ENCODE measurements at places on chromosomes 4 and X.

DNA sequence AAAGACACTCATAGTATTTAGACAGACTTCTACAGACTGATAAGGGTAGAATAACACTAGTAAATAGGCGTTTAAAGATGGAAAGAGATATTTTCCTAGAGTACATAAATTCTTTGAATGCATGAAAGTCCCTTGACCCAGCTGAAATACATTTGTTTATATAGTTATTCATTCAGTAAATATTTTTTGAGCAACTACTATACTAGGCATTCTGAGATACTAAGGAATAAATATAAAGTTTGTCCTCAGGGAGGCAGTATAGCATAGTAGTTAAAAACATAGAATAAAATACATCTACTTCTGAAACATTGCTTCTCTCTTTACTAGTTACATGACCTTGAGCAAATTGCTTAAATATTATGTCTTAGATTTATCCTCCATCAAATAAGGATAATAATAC, 27.4 kb downstream of the HMGN5 start:
- no peak for DNase-seq

DNA sequence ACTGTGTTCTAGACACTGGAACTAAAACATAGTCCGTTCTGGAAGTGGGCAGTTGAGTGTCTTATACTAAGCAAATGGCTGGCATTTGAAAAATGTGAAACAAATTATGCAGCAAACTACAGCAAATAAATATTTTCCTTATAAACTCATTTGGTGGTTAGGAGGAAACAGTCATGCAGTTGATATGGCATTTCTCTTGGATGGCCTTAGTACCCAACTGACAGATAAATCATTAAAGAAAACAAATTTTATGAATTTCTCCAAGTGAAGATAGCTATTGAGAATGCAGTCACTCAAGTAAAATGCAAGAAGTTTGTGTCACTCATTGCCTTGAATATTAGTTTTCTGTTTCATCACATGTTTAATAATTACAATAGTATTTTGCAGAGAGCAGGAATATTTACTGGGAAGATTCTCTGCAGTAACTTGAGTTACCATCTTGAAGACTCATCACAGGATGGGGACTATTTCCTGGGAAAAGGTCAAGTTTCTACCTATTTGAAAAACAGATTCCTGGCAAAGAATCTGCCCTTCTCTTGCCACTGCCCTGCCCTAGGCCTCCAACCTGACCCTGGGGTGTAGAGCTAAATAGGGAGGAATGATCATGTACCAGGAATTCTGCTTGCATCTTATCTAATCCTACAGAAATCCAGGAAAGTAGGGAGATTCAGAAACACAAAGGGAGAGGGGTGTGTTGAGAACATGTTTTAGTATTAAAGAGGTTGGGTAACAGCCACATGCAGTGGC, 105.9 kb downstream of the SH3RF1 start:
- no peak for DNase-seq

- no peak for DNase-seq
Measured at GRCh38 chr4:125501090-125501489, 186.3 kb downstream of the FAT4 start.

DNA sequence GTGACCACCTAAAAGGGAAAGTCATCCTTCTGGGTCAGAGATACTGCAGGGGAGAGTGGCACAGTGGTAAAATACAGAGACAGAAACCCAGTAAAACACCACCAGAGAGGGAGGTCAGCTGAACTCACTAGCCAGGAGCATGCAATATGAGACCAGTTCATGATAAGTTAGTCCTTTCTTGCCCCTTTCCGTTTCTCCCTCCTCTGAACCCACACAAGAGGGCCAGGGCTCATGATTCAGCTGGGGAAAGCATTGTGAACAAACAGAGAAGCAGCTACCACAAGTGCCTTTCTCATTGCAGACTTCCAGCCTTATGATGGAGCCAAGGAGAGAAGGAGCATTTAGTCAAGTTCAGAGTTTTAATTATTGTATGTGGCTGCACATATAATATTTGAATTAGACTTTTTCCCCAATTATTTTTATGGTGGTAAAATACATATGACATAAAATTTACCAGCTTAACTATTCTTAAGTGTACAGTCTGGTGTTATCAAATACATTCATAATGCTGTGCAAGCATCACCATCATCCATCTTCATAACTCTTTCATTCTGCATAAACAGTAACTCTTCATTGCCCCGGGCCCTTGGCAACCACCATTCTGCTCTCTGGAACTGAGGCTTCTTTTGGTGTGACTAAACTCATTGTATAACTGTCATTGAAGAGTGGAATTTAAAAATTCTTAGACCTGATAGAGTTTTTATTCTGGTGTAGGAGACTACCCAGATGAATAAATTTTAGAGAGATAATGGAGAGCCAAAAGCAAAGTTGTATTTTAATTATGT, 114.6 kb downstream of the DDIT4L start:
- DNase-seq, result no peak

Data from retina (tissue), 1 donor.